ENCODE measurements at places on chromosomes 3 and 15.

- DNase-seq = no peak
These were observed 3.1 kb upstream of the GATA2 start for GRCh38 chr3:128496019-128496601.

DNA sequence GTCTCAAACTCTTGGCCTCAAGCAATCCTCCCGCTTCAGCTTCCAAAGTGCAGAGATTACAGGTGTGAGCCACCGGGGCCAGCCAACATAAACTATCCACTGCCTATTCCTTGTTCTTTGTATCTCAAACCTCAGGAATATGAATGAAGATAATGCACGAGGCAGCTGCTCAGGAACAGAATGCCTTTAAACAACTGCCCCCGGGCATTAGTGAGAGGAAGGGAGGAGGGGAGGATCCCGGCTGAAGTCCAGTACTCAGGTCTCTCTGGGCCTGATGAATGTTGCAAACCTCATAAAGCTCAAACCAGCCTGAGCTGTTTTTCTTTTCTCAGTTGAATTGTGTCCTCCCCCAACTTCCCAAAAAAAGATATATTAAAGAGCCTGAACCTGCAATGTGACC is 26.9 kb upstream of the MTMR14 start:
- DNase-seq = no peak

- no peak for DNase-seq
These were observed 20.1 kb upstream of the PRR20G start for GRCh38 chr3:127307916-127308315.

GRCh38 chr15:44836094-44836493 is 99.8 kb downstream of the TRIM69 start:
- DNase-seq = no peak

GRCh38 chr3:176005564-176005963 is 1146.4 kb downstream of the NAALADL2 start:
- no peak for DNase-seq

- DNase-seq = no peak
These were observed 24.7 kb downstream of the SLC15A2 start for GRCh38 chr3:121918779-121919483.

DNA sequence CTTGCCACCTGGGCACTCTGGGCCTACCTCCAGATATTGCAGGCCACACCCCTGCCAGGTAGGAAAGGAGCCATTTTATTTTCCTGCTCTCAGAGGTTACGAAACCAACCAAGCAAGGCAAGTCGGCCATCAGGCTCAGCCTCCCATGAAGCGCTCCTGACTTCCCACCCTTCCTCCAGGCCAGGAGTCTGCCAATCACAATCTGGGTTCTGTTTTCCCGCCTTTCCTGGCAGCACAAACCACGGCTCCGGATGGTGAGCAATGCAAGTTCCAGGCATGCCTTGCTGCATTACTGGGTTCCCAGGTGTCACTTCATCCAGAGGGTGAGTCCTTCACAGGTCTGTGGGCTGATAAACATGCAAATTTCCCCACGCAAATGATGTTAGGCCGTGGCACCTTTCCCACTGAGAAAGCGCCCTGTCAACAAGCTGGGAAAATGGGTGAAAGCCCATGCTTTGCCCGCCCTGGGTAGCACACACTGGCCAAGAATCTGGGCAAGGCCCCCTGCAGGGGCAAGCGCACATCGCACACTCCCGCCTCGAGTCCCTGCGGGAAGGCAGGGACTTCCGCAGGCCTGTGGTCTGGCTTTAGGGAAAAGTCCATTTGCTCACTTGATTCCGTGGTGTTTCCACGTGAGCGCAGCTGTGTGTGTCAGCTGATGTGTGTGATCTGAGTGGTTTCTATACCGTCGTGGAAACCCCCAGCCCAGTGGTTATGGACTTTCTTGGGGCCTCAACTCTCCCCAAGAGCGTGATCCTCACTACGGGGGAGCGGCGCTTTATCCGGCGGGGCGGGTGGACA is 61.6 kb upstream of the RYK start:
- no peak for DNase-seq

- no peak for DNase-seq
These were observed 16.5 kb upstream of the MUSTN1 start for GRCh38 chr3:52851348-52851747.
